ENCODE measurements at places on chromosomes 16 and 17. TPM values are rescaled to one million over a fixed set of nuclear protein-coding genes. Genes with fewer than 3 reads are reported as not detected.

GRCh38 chr17:10195090-10195805 is 3.2 kb downstream of the GAS7 start:
- DNase-seq = no peak

DNA sequence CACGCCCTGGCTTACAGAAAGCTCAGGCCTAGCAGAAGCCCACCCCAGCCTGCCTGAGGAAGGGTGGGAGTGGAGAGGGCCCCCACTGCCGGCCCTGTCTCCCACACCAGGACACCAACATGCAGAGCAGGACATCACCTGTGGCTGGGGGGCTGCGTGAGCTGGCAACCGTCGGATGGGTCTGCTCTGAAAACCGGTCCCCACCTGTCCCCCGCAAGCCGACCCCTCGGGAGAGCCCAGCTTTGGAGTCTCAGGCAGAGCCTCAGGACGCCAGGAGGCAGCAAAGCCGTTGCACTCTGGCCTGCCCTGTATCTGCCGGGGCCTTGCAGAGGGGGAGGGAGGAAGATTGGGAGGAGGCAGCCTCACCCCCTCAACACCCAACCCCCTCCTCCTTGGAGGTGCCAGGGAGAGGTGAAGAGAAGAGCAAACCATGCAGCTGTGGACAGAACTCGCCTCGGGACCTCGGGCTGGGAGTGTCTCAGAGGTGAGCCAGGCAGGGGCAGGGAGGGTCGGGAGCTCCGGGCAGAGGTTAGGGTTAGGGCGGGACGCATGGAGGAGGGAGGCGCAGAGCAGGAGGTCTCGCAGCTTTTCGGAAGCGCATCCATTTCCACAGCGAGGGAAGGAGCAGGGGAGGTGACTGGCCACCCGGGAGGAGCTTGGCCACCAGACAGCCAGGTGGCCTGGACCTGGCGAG is 30.4 kb upstream of the ZC3H18 start:
- DNase-seq = no peak

- peak; percentile 28 for DNase-seq
These were observed 72.6 kb downstream of the MGAT5B start for GRCh38 chr17:76940738-76941350.

The GUCY2D gene
- total RNA-seq = not detected

DNA sequence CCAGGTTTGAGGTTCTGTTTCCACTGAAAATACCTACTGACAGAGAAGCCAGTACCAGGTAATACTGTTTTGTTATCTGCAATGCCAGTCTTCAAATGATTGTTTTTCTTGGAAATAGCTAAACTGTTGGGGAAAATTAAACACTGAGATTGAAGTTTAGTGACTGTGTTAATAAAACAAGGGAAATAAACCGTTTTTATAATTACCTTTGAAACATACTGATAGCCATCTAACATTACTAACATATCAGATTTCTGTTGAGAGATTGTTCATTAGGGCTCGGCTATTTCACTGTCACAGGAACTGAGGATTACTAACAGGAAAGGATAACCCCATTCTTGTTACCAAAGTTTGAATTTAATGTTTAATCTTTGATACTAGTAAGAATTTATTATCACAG is 42.1 kb downstream of the CYB5B start:
- peak; percentile 35 for DNase-seq

The KRT34 gene
- 0.51 TPM for total RNA-seq

The KRTAP4-3 gene
- not detected for total RNA-seq

The MT1G gene
- not detected for total RNA-seq

- DNase-seq = no peak
These were observed 8.9 kb downstream of the CFAP20 start for GRCh38 chr16:58120234-58120633.

Data from dermis blood vessel endothelial cell (primary cell).